ENCODE measurements at places on chromosomes 6 and 20.

- peak; percentile 26 for DNase-seq
Measured at GRCh38 chr20:10501402-10501801, 66.3 kb downstream of the SLX4IP start.

DNA sequence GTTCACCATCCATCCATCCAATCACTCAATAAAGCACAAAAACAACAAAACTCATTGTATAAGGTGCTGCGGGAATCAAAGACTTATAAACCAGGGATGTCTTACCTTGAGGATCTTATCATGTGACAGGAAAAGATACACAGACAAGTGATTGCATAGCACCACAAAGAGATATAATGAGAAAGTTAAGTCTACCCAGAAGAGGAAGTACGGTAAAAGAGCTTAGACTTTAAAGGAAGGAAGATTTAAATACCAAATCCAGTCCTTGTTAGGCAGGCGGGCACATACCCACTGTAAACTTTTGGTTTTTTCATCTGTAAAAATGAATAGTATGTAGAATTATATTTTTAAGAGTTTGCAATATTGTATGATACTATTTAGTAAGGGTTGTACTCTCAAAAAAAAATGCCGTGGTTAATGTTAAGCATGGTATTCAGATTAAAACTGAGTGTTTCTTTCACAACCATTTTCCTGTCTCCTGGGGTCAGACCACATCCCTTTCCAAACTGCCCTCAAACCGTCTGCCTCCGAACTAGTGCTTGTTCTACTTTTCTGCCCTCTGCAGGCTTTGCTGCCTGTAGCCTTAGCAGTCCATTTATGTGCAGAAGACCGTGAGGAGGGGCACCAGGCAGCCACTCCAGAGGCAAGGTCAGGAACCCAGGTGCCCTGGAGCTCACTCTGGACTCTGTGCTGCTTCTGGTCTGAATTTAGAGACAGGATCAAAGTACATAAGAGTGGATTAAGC lies 179.5 kb upstream of the SYNDIG1 start:
- peak; percentile 6 for DNase-seq

- DNase-seq: no peak
Measured at GRCh38 chr20:23011008-23011721, 23.9 kb upstream of the SSTR4 start.

DNA sequence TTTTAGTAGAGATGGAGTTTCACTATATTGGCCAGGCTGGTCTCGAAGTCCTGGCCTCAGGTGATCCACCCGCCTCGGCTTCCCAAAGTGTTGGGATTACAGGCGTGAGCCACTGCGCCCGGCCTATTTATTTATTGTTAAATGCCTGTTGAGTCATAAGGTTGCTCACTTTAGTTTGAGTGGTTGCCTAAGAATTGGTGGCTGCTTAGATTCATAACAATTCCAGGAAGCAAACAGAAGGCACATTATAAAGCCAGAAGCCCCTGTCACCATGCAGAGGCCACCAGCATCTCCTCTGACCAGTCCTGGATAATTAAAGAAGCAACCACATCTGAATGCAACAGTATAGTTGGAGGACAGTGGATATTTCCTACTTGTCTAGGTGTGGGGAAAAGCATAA lies 24.0 kb upstream of the ARMH2 start:
- no peak for DNase-seq

DNA sequence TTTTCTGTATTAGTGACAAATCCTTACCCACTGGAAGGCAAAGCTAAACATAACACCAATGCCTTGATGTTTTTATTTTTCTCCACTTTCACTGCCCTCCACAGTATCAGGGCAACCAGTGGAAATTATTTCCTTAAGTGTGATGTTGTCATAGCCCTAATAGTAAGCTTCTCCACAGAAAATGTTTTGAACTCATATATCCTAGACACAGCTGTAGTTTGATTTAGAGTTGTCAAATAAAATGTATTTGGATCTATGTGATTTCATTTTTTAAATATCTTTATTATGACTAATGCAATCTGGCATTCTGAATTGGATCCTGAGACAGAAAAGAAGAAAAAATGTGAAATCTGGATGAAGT lies 70.9 kb upstream of the UFL1 start:
- DNase-seq: no peak

DNA sequence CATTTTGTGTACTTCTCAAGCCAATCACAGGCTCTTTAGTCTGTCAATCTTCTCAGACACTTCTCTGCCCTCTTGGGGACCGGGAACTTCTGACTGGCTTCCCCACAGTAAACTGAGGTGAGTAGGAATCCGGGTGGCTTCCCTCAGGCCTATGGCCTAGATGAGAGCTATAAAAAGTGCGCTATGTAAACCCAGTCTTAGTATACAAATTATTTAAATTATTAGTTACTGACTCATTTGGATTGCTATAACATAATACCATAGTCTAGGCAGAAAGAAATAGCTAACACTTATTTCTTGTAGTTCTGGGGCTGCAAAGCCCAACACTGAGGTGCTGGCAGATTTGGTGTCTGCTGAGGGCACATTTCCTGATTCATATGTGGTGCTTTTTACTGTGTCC lies 109.2 kb upstream of the MCHR2 start:
- DNase-seq: no peak

GRCh38 chr20:45821947-45822346 lies 5.2 kb downstream of the TNNC2 start:
- no peak for DNase-seq

DNA sequence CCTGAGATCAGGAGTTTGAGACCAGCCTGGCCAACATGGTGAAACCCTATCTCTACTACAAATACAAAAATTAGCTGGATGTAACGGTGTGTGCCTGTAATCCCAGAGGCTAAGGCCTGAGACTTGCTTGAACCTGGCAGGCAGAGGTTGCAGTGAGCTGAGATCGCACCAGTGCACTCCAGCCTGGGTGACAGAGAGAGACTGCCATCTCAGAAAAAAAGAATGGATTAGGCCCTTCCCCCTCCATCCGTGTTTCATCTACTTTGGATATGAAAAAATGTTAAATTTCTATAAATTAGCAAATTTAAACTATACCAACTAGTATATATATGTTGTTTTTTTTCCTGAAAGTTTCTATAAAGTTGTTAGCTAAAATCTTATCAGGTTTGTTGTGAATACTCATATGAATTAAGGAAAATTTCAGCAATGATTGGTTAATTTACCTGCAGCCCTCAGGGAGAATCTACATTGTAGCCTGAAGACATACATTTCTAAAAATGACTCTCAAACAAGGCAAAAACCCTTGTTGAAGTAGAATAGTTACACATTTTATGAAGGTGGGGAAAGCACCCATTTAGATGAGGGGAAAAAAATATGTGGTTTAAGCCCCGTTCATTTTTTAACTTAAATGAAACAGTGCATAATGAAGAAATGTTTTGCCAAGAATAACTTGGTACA lies 120.9 kb downstream of the TIAM2 start:
- DNase-seq: no peak

DNA sequence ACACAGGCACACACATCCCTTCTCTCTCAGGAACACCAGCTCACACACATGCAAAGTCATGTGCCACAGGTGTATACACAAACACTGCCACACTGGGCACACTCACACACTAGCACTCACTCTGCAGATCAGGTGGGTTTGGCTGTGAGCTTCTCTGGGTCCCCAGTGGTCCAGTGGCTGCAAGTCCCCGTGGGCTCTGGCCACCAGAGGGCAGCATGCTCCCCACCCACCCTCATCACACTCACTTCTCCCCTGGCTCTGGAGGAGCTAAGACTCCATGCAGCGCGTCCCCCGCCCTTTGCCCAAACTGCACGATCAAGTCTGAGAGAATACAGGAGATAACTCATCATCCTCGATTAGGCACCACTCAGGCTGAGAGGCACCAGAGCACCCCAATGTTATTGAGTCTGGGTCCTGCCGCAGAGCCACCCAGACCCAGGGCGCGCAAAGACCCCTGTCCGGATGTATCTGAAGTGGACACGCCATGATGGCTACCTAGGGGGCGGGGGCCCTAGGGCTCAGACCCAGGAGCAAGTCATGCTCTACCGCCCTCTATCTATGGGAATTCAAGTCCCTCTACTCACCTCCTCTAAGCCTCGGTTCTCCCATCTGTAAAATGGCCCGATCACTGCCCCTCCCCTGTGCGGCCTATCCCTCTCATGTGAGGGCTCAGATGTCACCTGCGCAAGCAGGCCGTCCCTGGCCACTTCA lies 90.5 kb downstream of the GRM4 start:
- peak; percentile 75 for DNase-seq

- no peak for DNase-seq
Measured at GRCh38 chr20:62506087-62506486, 30.3 kb upstream of the GATA5 start.

DNA sequence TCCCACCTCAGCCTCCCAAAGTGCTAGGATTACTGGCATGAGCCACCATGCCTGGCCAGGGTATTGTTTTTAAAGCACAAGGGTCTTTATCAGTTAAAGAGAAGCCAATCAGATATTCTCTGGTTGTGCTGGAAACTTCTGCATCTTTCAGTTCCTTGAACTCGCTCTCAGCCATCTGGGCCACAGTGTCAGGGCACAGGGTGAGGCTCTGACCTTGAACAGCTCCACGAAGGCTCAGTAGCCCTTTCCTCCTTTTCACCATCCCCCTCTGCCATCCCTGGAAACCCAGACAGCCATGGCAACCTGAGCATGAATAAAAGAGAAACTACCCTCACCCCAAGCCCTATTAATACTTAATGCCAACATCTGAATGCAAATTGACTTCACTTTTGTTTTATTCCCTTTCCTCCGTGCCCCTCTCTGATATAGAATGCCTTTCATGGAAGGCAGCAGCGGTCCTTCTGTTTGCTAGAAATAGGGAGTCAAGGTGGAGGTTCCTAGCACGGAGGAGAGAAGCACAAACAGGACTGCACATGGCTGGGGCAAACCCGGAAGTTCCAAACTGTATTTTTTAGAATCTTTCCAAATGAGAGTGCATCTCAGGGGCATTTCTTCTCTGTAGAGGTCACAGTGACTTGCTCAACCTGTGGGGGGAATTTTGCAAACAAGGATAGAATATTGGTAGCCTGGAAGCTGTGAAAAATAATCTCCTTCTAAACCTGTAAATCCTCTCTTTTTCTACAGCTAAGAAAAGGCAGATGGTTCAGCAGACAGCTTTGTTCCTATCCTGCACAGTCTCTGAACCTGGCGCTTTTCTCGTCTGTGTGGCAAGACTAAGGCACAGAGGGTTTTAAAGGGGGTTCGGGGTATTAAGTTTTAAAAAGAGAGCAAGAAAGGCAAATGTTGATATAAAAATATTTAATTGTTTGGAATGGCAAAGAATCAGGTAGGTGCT lies 176.4 kb upstream of the RREB1 start:
- no peak for DNase-seq
